ENCODE measurements at places on chromosomes 2 and 18.

- DNase-seq, result no peak
Observed at GRCh38 chr2:239661334-239662312, 260.8 kb upstream of the HDAC4 start.

DNA sequence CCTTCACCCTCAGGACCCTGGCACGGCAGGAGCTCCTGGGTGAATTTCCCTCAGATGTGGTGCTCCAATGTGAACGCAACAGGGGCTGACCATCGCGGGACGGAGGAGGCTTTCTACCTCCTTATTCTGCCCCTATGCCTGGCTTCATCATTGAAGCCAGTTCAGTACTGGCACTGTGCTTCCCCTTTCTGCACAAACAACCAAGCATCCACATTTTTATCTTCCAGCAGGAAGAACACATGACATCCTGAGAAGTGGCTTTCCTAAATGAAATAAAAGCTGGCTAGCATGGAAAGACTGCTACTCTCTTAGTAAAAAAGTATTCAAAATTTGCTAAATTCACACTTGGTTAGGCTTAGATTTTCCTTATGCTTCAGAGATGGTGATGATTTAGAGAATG, 24.8 kb downstream of the AFG3L2 start:
- DNase-seq, result no peak

DNA sequence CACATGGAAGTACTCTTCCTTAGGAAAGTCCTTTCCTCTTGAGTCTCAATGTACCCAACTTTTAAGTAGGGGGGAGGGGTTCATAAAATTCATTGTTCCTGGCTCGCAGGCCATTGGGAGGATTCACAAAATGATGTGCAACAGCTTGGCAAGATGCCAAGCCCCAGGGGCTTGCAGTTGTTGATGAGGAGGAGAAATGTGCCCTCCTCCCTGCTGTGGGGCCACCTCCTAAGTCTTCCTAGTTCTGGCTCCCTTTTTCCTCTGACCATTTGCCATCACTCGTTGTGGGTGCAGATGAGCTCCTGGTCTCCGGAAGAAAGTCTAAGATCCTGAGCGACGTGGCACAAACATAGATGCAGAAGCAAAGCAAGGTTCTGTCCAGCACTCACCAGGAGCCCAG, 435.4 kb downstream of the EIPR1 start:
- DNase-seq, result no peak

GRCh38 chr2:82182270-82182669, 1877.7 kb upstream of the LRRTM1 start:
- DNase-seq, result no peak

DNA sequence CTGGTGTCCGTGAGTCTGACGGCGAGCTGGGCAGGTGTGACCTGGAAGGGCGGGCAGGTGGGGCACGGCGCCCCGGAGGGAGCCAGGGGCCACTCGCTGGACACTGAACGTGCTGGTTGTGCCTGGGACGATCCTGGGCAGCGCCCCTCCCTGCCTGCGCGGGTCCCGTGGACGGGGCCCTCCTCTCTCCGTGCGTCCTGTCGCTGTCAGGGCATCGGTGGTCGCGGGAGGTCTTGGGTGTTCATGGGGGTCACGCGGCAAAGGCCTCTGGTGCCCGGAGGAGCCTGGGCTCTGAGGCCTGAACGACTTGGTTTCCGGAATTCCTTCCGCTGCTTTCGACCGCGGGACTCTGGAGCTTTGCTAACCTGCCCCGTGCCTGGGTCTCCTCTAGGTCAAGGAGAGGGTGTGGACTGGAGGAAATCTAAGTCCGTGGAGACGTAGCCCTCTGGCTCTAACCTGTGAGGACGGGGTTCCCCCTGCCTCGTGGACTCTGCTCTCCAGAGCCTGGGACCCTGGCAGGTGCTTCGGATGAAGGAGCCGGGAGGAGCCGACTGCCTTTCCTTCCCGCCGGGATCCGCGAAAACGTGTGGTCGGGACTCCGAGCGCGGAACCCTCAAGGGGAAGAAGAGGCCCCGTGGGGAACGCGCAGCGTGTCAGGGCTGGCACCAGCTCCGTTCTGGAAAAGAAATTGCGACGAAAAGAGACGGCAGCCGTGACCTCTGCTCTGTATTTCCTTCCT, 14.7 kb downstream of the SOX11 start:
- DNase-seq, result no peak

- DNase-seq, result no peak
Observed at GRCh38 chr2:58842501-58843155, 601.5 kb upstream of the FANCL start.

DNA sequence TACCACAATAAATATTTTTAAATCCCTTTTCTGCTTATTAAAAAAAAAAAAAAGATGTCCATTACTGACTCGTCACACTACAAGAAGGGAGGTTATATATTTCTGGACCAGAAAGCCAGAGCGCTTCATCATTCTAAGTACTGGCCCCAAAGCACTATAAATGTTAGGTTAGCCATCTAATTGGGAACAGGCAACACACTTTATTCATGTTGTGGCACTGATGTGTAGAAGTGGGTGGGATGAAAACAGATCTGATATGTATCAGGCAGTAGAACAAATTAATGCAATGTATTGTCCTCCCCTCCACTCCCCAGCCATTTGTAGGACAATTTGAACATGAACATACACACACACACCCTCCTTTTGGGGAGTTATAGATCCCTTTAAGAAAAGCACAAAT, 24.4 kb downstream of the LANCL1 start:
- DNase-seq, result no peak

DNA sequence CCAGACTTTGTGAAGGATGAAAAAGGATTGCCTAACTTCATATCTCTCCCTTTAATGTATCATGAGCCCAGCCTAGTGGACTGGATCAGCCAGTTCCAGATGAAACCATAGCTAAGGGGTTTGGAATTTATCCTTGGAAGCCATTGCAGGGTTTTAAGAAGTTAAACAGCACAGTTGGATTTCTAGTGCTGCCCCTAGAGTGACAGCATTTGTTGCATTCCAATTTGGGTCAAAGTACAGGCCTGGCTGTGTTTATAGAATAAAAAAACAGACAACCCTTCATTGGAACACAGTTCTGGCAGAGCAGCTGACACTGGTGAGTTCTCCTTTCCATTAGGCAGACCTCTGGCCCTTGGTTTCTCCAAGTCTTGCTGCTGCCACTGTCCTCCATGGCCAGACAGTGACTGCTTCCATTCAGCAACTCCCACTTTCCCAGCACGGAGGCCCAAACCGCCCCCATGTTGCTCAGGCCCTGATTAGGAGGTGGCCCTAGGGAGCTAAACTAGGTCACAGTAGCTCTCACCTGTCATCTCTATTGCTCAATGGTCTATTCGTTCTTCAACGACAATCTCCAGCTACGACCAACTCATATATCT, 8.0 kb downstream of the GPR39 start:
- no peak for DNase-seq

- DNase-seq, result no peak
Observed at GRCh38 chr18:50042611-50043010, 152.3 kb downstream of the MYO5B start.

GRCh38 chr2:20916604-20917286, 93.8 kb upstream of the LDAH start:
- no peak for DNase-seq

DNA sequence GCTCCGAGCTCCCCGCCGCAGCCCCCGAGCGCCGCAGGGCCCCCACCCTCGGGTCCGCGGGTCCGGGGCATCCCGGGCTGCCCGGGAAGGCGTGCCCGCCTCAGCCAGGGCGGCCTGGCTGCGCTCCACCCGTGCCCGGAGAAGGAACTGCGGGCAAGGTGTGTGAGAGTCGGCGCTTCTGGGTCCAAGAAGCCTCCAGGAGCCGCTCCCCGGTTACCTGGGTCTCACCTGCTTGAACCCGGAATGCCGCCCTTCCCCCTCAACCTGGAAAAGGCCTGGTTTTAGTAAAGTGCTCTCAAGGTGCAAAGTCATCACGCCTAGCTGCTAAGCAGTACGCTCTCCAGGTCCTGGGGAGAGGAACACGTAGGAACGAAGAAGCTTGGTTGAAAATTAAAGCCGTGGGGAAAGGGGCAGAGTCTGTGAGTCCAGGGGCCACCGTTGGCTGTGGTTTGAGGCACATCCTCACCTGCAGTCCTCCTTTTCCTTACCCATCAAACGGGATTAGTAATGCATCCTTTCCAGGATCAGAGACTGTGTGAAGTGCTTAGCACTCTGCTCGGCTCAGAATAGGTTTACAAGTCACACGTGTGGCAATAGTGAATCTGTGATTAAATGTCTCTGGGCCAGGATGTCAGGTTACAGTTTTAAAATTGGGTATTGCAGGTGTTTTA, 1.2 kb downstream of the ASAP2 start:
- DNase-seq, result no peak

GRCh38 chr2:168311261-168311910, 64.0 kb upstream of the STK39 start:
- no peak for DNase-seq

DNA sequence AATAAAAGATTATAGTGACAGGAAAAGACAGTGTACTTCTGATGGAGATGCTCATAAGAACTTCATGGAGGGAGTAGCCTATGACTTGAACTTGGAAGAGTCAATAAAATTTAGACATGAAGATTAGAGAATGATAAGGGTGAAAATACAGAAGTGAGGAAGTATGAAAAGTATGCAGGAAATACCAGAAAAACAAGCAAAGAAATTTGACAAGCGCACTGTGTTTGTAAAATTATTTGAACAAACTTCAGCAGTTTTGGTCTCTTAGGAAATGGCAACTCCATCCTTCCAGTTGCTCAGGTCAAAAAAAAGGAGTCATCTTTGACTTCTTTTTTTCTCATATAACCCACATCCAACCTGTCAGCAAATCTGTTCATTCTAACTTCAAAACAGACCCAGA, 864.0 kb upstream of the ZEB2 start:
- DNase-seq, result no peak

GRCh38 chr2:106205488-106205887, 11.4 kb upstream of the UXS1 start:
- DNase-seq, result no peak

DNA sequence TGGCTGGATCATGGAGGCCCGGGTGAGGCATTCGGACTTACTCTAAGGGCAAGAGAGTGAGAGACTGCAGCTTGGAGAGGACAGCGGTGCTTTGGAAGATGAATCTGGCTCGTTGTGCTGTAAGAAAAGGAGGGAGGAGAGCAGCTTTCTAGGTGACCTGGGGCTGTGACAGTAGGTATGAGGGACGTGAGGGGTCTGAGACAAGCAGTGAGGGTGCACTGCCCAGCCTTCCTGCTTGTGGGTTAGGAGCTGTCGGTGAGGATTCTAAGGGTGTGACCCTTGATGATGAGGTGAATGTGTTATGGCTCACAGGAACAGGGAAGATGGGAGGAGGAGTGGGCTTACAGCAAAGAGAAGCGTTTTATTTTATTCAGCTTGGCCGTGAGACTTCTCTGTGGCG, 27.1 kb upstream of the RHOB start:
- DNase-seq, result no peak

GRCh38 chr2:5913711-5914395, 221.7 kb downstream of the SOX11 start:
- DNase-seq, result no peak

GRCh38 chr18:58529714-58530354, 99.1 kb downstream of the ALPK2 start:
- DNase-seq, result peak; percentile 77

All from suppressor macrophage treated with lipopolysaccharide for 1 hour (primary cell).